ENCODE measurements at places on chromosomes 7 and 10.
A peak's percentile ranks its signal among the peaks of the same experiment; 100 is the strongest.

DNA sequence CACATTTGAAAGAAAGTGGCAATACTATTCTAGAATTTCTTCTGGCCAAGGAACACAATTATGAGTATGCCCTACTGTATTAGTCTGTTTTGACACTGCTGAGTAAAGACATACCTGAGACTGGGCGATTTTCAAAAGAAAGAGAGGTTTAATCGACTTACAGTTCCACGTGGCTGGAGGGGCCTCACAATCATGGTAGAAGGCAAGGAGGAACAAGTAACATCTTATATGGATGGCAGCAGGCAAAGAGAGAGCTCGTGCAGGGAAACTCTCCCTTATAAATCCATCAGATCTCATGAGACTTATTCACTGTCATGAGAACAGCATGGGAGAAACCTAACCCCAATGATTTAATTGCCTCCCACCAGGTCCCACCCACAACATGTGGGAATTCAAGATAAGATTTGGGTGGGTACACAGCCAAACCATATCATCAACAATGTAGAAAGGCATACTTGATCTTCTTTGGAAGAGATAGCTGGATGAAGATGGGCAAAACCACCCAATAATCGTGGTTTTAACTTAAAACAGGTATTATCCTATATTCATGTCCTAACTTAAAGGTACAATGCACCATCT, 113.9 kb downstream of the ETV1 start:
- no peak for DNase-seq

- no peak for DNase-seq
Observed at GRCh38 chr7:134844200-134844599, 64.8 kb downstream of the CALD1 start.

DNA sequence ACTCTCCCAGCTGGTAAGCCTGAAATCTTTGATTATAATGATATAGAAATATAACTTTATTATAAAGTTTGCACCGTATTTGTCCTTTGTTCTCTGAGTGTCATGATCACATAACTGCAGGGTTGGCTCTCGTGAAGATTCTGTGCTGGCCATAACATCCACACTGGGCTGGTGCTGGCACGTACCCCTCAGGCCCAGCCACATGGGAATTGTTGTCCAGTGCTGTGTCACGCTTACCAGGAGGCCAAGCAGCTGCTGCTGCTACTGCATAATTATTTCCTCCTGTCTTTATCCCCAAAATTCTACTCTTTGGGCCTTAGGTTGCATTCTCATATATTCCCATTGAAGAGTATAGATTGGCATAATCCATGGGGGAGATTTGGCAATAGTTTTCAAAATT, 20.8 kb upstream of the UCN3 start:
- DNase-seq: no peak

GRCh38 chr7:70591643-70592042, 540.3 kb upstream of the GALNT17 start:
- no peak for DNase-seq

GRCh38 chr7:94300176-94300835, 94.4 kb upstream of the COL1A2 start:
- DNase-seq: no peak

DNA sequence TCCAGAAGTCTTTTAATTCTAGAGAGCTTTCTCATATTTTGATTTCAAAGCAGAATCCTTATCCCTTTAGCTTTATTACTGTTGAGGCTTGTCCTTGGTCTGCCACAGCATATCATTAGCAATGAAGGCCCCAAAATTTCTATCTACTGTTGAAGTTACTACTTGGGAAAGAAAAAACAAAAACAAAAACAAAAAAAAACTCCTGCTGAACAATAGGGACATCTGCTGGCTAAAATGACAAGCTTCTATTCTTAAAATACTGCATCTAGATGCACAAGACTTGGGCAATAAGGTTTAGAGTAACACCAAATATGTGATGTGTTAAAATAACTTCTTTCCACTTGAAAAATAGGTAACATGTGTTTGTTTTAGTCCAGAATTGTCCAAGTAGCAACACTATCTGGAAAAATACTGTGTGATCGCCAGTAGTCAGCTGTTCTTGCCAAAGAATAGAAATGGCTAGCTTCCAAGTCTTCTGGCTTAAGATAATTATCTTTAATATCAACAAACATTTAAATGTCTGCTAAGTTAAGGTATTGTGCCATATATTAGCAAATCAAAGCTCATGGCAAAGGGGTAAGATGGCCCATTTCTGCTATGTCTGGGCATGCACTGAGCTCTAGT, 3.8 kb upstream of the DMTF1 start:
- DNase-seq: no peak

- no peak for DNase-seq
Observed at GRCh38 chr10:97046456-97047082, 139.2 kb downstream of the SLIT1 start.

DNA sequence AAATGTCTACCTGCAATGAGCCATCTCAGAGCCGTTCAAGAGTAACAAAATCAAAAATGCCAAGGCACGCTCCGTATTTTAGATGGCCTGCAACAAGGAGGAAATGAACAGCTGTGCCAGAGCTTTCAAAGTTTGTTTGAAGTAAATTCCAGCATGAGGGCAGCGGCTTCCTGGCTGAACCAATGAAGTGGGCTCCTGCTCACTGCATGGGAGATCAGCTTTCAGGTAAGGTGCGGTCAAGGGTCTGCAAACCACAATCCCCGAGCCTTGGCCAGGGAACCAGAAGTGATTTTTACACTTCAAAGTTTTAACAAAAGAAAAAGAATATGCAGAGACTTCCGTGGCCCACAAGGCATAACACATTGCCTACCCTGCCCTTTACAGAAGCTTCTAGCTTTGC, 120.6 kb downstream of the DIP2C start:
- no peak for DNase-seq

DNA sequence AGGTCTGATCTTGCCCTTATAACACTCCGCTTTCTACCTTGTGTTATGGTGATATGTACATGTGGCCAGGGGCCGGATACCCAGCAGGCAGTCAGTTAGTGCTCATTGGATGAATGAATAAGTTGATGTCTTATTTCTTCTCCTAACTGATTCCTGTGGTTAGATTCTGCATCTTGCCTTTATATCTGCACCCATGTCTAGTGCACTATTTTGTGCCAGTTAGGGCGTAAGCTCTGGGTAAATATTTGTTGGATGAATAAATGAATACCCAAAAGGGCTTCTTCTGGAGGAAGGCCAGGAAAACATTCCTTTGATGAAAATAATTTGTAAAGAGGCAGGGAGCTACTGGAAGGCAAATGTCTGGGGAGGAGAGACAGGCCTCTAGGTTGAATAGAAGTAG, 148.2 kb downstream of the CHN2 start:
- no peak for DNase-seq

DNA sequence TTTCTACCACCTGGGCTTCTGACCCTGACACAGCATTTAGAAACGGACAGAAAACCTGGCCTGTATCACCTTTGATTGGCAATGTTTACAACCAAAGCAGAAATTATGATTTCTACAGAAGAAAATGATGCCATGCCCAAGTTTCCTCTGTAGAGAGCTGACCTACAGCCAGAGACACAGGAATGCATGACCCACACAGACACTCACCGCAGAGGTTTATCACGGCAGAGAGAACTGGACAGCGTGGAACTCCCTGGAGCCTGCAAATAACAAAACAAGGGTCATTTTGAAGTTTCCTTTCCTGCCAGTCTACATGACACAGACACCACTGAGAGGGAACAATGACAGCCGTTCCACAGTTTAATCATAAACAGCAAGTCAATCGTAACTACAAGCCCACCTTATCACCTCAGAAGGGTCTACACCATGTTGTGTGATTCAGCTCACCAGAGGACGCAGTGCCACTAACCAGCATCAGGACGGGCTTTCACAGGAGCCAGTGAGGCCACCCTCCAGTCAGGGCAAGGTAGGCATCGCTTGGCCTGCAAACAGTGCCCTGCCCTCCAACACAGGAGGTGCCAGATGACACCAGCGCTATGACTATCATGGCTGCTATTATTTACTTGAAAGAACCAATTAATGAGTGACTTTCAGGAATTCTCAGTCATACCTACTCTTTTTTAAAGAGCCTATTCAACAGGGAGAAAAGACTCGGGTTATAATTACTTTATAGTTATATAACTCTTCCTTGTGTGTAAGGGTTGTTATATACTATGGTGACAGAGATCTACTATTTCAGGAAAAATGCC, 139.9 kb downstream of the TNS3 start:
- DNase-seq: no peak

GRCh38 chr10:6217611-6218010, 14.9 kb downstream of the PFKFB3 start:
- no peak for DNase-seq

GRCh38 chr7:85529201-85529600, 342.3 kb upstream of the SEMA3D start:
- no peak for DNase-seq

DNA sequence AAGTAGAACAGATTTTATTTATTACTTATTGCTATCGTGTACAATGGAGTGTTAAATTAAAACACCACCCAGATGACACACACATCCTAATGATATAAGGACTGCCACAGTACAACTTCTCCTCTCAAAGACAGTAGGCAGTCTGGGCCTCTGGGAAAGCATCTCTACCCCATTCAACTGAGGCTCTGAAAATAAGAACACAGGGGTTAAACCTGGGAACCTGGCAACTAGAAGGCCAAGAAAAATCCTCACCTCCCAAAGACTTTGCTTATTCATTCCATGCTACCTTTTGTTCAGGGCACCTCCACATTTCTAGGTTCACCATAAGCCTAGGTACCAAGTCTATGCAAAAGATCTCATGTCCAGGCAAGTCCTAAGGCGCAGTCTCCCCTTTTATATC, 125.4 kb upstream of the FEZF1 start:
- no peak for DNase-seq

- DNase-seq: no peak
Observed at GRCh38 chr7:22116451-22117030, 170.8 kb upstream of the CDCA7L start.

DNA sequence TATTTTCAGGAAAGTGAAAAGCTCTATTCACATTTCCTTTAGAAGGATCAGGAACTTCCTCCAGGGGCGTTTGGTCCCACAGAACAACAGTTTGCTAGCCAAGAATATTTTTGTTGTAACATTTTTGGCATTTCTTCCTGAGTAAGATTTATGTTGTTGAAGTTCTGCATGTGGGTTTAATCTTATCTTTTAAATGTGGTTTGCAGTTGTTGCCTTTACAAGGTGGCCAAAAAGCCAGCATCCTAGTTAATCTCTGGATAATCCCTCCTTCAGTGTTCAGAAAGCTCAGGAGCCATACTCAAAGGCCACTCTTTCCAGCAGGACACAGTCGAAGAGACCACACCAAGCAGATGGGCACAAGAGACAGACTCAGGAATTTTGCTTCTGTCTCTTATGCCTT, 30.0 kb downstream of the SLC26A4 start:
- DNase-seq: no peak

DNA sequence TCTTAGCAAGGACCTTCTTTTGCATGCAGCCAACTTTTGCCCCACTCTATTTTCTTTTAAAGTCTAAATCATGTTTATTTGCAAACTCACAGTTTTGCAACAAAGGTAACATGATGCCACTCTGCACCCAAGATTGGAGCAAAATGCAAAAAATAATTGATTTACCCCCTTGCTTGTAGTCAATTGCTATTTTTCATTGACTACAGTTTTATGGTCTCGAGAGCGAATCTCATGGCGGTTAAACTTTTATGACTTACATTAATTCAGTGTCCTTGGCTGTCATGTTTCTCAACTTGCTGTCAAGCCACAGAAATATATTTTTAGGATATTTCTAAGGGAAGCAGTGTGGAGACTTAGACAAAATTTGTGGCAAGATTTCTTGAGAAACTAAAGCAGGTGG, 110.0 kb upstream of the JCAD start:
- DNase-seq: no peak

- DNase-seq: no peak
Observed at GRCh38 chr7:82183634-82184033, 259.9 kb downstream of the CACNA2D1 start.

DNA sequence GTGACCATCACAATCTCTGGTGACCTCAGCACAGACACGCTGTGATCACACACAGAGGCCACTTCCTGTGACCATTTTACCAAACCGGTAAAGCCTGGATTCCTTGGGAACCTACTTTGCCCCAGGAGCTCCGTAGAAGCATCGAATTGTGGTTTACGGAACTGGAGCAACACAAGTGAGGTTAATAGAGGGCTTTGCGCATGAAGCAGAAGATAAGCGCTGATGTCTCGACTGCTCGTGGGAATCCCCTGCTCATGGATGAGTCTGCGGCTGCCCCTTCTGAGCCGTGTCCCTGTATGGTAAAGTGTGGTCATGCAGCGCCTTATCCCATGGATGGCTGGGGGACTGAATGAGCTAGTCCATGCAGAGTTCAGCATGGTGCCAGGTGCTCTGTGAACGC, 53.6 kb downstream of the VIPR2 start:
- no peak for DNase-seq

DNA sequence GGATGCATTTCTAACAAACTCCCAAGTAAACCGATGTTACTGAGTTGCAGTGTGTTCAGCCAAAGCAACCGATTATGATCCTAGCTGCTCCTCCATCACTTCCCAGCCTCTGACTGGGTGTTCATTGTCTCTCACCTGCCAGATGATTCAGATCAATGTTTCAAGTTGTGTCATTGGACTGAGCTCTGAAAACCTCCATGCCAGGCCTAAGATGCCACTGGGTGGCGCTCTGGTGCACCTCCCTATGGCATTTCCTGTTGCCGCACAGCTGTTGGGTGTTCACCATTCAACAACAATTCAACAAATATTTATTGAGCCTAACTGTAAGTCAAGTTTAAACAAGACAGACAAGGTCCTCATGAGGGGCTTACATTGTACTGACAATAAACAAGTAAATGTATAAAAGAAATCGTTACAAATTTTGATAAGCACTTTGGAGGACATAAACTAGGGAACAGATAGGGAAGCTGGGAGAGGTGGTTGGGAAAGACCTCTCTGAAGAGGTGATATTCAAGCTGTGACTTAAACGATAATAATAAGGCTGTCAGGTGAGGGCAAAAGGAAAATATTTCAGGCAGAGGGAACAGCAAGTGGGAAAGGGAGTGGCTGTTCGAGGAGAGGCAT, 22.8 kb downstream of the RGR start:
- DNase-seq: peak; percentile 86

DNA sequence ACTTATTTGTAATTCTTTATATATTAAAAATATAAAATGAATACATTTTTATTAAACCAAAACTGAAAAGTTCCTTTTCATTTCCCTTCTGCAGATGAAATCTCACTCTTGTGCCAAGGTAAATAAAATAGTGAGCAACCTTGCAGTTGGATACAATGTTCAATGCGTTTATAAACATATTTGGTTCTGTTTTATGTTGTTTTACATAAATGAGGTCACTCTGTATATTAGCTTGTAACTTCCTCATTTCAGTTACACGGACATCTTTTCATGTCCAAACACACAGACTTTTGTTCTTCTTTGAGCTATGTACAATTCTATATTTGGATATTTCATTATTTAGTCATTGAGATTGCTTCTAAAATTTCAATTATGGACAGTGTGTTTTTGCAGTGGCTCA, 107.7 kb downstream of the BBS9 start:
- no peak for DNase-seq

GRCh38 chr10:57972783-57973182, 294.9 kb downstream of the IPMK start:
- no peak for DNase-seq

- DNase-seq: no peak
Observed at GRCh38 chr7:66666313-66666952, 37.8 kb downstream of the KCTD7 start.

- no peak for DNase-seq
Observed at GRCh38 chr10:130171196-130171595, 35.0 kb downstream of the GLRX3 start.

GRCh38 chr7:68245688-68246087, 1249.1 kb downstream of the TYW1 start:
- no peak for DNase-seq

Data from stimulated activated naive CD8-positive, alpha-beta T cell treated with anti-CD3 and anti-CD28 coated beads, Interleukin-15, amount 100 ng/mL, for 72 hours (primary cell).